ENCODE measurements at places on chromosomes 2 and 18. TPM values are rescaled to one million over a fixed set of nuclear protein-coding genes. Genes with fewer than 3 reads are reported as not detected.

DNA sequence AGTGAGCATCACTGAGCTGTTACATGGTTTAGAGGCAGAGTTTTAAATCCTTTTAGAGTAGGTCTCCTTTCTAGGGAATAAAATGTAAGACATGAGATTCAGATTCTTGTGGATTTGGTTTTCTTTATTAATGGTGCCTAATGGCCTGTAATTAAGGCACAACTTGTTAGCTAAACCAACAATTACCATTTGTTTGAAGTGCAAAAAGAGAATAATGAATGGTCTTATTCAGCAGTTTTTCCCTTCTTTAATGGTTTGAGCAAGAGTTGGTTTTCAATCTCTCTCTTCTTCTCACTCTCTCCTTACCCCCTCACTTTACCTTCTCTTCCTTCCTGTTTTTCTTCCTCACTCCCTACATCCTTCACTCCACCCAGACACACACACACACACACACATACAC, 312.2 kb upstream of the TRIB2 start:
- no peaks in the 10 kb centered on the region for H3K4me1 ChIP-seq
- no peaks in the 10 kb centered on the region for H3K36me3 ChIP-seq
- no peak overlapping the region for H3K27ac ChIP-seq
- H3K4me3 ChIP-seq: no peak overlapping the region
- DNase-seq: no peak

DNA sequence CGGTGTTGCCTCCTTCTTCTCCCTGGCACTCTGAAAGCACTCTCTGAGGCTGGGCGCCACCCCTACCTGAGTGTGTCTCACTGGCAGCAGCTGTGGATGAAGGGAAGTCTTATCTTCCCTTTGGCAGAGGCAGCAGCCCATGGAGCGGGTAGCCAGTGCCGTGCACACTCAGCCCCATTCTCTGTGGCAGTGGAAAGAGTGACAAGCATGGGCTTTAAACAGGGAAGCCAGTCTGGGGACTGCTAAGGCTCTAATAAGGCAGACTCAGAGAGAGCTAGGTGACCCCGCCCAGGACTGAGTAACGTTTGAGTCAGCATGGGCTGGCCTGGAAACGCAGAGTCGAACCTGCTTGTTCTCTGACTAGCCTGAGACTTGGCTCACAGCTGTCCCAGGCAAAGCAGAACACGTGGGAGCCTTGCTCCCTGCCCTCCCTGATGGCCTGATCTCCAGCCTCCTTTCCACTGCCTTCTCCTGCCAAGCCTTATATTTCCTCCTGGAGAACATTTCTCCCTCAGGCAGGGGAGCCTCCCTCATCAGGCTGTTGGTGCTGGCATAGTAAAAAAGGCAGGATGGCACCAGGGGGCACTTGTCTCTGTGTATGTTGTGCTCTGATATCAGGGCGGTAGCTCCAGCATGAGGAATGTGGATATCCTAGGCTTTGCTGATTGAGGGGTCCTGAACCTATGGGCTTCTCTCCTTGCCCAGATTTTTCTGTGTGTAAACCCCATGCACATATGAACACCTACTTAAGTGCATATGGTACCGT, 93.9 kb upstream of the LGALSL start:
- no peaks in the 10 kb centered on the region for H3K27me3 ChIP-seq
- no peak overlapping the region for H3K4me3 ChIP-seq
- DNase-seq: no peak
- peaks cover 6% of the 10 kb centered on the region for H3K4me1 ChIP-seq
- no peak overlapping the region for H3K27ac ChIP-seq

DNA sequence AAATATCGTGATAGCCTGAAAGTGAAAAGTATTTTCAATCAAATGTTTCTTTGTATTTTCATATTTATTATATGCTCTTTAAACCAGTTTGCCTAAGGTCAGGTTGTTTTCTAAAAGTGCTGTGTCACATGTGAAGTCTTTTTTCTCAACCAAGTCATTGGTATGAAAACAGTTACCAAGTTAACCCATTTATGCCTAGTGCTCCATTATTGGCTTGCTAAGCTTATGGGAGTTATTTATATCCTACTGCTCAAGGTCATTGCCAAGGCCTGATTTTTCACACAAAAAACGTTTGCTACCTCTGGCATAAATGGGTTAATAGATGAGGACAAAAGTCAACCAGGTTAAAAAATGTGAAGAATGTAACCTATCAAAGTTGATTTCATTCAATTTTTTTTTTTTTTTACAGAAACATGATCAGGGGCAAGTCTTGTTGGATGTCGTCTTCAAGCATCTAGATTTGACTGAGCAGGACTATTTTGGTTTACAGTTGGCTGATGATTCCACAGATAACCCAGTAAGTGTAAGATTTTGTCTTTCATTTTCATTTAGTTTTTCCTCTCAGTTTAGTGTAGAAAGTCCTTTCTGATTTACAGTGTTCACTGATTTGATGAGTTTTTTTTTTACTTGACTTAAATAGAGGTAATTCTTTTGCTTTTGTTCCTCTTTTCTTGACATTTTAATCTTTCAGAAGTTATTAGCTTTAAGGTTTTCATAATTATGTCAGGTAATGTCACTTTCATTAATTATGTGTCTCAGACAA, 102.6 kb downstream of the PTPN4 start:
- DNase-seq: no peak
- H3K4me3 ChIP-seq: no peak overlapping the region
- H3K36me3 ChIP-seq: no peaks in the 10 kb centered on the region
- no peaks in the 10 kb centered on the region for H3K27me3 ChIP-seq
- peaks cover 5% of the 10 kb centered on the region for H3K4me1 ChIP-seq

The ASB18 gene
- total RNA-seq: not detected

The SALL3 gene
- total RNA-seq: not detected

The SESTD1 gene
- total RNA-seq: 96.4 TPM

DNA sequence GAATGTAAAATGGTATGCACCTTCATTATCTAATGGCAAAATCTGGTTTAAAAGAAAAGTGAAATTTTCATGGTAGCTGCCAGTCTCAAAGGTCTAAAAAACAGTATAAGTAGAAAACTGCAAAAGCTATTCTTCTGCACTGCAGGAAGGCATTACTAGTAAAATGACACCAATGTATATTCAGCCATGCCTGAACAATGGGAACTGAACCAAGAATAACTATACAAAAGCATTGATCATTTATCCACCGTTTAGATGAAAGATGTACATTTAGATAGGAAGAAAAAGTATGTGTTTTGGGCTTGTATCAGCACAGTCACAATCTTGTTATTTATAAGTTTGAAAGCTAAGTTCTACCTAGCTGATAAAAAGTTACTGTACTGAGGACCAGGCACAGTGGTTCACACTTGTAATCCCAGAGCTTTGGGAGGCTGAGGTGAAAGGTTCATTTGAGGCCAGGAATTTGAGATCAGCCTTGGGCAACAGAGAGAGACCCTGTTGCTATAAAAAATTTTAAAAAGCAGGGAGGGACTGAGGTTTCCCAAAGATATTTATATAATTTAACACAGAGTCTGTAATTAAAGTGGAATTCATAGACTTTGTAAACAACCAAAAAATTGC, 163.1 kb upstream of the WDSUB1 start:
- peaks cover 6% of the 10 kb centered on the region for H3K36me3 ChIP-seq
- DNase-seq: no peak
- no peak overlapping the region for H3K27ac ChIP-seq
- no peaks in the 10 kb centered on the region for H3K4me1 ChIP-seq
- no peak overlapping the region for H3K4me3 ChIP-seq

DNA sequence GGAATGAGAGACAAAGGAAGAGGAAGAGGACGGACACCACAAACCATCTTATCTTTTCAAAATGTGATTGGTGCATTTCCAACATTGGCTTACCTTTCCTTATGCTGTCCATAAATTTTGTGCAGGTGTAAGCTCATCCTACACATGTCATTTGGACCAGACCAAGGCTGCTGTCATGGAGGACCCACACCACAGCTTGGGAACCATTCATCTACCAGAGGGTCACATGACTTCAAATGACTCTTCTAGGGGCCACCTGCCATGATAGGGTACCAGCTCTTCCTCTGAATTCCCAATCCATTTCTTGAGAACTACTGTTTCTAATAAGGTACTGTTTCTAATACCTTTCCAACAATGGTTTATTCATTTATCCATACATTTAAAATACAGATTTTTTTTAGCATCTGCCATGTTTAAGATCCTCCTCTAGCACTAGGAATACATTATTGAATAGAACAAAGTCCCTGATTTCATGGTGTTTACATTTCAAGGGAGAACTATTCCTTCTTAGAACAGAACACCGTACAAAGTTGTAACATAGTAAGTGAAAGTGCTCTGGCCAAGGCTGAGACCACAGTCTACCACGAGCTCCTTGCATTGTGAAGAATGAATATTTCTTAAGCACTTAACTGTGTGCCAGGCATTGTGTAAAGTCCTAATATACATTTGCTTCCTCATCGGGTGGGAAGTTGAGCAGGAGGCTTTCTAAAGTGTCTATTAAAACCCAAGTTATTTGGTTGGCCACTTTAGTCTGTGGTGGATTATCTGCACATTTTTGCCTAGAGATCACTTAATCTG, 246.1 kb upstream of the FN1 start:
- H3K4me3 ChIP-seq: no peak overlapping the region
- DNase-seq: no peak
- H3K4me1 ChIP-seq: no peaks in the 10 kb centered on the region
- no peaks in the 10 kb centered on the region for H3K27me3 ChIP-seq
- no peaks in the 10 kb centered on the region for H3K36me3 ChIP-seq

DNA sequence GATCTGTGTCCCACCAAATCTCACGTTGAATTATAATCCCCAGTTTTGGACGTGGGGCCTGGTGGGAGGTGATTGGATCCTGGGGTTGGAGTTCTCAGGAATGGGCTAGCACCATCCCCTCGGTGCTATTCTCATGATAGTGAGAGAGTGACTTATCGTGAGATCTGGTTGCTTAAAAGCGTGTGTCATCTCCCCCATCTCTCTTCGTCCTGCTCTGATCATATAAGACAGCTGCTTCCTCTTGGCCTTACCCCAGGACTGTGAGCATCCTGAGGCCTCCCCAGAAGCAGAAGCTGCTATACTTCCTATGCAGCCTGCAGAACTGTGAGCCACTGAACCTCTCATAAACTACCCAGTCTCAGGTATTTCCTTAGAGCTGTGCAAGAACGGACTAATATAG, 163.7 kb upstream of the NDUFV2 start:
- no peak for DNase-seq
- no peaks in the 10 kb centered on the region for H3K27me3 ChIP-seq
- no peak overlapping the region for H3K27ac ChIP-seq
- no peak overlapping the region for H3K4me3 ChIP-seq
- H3K36me3 ChIP-seq: no peaks in the 10 kb centered on the region

The GKN2 gene
- total RNA-seq: 3.4 TPM

GRCh38 chr18:27599202-27599829, 414.2 kb upstream of the CHST9 start:
- H3K4me1 ChIP-seq: no peaks in the 10 kb centered on the region
- H3K27ac ChIP-seq: no peak overlapping the region
- H3K4me3 ChIP-seq: no peak overlapping the region

DNA sequence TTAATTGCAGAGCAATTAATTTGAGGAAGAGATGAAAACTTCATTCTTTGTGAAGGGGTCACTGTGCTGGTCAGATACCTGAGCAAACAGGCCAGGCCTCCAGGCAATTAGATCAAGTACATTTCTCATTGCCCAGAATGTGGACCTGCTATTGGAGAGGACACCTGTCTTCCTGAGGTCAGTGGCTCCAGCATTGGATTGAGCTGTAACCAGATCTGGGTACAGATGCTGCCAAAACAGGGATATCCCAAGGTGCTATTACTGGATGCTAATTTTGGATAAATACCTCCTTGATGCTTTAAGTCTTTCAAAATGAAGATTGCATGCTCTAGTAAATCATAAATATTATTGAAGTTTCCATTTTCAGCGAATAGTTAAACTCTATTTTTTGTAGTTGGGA, 131.5 kb downstream of the FAM161A start:
- H3K36me3 ChIP-seq: no peaks in the 10 kb centered on the region
- no peak overlapping the region for H3K4me3 ChIP-seq
- no peaks in the 10 kb centered on the region for H3K27me3 ChIP-seq
- DNase-seq: no peak

The TNS1 gene
- 308 TPM for total RNA-seq

- H3K36me3 ChIP-seq: no peaks in the 10 kb centered on the region
- H3K4me1 ChIP-seq: no peaks in the 10 kb centered on the region
- no peaks in the 10 kb centered on the region for H3K27me3 ChIP-seq
- DNase-seq: no peak
- no peak overlapping the region for H3K4me3 ChIP-seq
Measured at GRCh38 chr2:113342650-113343049, 63.9 kb upstream of the PAX8 start.

The GNLY gene
- total RNA-seq: 12.1 TPM

The CEP68 gene
- total RNA-seq: 11.5 TPM
